ENCODE measurements at places on chromosomes 11 and 22.

DNA sequence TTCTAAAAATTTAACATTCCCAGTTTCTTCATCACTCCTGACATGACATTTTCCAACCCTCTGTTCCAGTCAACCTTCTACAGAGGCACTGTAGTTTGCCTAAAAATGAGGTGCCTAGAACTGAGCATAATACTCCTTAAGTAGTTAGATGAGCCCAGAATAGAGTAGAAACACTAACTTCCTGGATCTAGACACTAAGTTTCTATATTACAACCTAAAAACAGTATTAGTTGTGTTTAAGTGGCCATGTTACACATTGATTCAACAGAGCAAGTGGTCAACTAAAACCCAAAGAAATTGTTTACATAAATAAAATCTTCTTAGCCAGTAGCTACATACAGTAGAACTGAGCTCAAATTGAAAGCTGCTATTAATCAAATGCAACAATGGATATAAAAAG, 1.3 kb downstream of the HPS5 start:
- H3K4me3 ChIP-seq, result no peak overlapping the region
- no peak for DNase-seq
- no peaks in the 10 kb centered on the region for H3K27me3 ChIP-seq
- H3K4me1 ChIP-seq, result peaks cover 38% of the 10 kb centered on the region
- H3K36me3 ChIP-seq, result peaks cover 2% of the 10 kb centered on the region

DNA sequence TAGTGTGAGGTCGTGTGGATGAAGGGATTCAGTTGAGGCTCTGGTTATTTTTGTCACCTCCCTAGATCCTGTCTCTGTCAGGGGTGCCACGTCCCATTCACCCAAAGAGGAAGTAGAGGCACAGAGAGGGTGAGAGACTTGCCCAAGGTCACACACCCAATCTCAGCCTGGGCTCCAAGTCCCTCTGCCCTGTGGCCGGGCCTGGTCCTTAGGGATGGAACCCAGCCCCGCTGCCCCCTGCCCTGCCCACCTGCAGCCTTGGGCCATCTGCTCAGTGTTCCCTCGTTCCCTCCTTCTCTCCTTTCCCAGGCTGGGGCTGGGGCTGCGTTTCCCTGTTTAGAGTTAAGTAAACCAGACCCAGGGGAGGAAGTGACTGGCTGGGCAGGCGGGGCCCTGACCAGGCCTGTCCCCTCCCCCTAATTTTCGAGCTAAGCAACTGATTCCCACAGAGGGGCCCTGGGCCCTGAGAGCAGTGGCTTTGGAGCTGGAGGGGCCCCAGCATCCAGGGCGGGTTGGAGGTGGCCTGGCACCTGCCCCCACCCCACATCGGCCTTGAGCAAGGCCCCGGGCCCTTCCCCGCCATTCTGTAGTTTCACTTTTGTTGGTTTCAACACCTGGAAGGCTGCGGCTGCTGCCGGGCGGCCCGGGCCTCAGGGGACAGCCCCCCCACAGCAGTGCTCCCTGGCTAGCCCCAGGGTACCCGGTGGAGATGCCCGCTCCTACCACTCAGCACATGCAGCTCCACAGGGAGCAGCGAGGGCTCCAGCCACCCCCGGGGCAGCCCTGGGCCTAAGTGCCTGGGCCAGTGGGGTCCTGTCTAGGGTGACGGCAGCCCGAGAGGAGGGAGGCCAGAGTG, 1.5 kb downstream of the TCIRG1 start:
- H3K27me3 ChIP-seq, result no peaks in the 10 kb centered on the region
- peak overlapping the region; percentile 84 for H3K27ac ChIP-seq
- peaks cover 33% of the 10 kb centered on the region for H3K36me3 ChIP-seq

- H3K4me1 ChIP-seq, result no peaks in the 10 kb centered on the region
- no peaks in the 10 kb centered on the region for H3K36me3 ChIP-seq
- DNase-seq, result no peak
- no peak overlapping the region for H3K27ac ChIP-seq
- H3K4me3 ChIP-seq, result no peak overlapping the region
- no peaks in the 10 kb centered on the region for H3K27me3 ChIP-seq
These were observed 39.7 kb upstream of the ACCSL start for GRCh38 chr11:44008088-44008501.

GRCh38 chr11:124759266-124760204, 2.6 kb downstream of the ESAM start:
- no peaks in the 10 kb centered on the region for H3K36me3 ChIP-seq
- H3K4me1 ChIP-seq, result peaks cover 37% of the 10 kb centered on the region
- H3K27me3 ChIP-seq, result peaks cover 43% of the 10 kb centered on the region
- no peak for DNase-seq
- no peak overlapping the region for H3K27ac ChIP-seq
- peak overlapping the region; percentile 24 for H3K4me3 ChIP-seq

- peak overlapping the region; percentile 42 for H3K4me3 ChIP-seq
- DNase-seq, result no peak
- H3K4me1 ChIP-seq, result peaks cover 25% of the 10 kb centered on the region
- H3K36me3 ChIP-seq, result peaks cover 1% of the 10 kb centered on the region
- H3K27ac ChIP-seq, result no peak overlapping the region
These were observed 1.0 kb upstream of the TUBA8 start for GRCh38 chr22:18109410-18110193.

DNA sequence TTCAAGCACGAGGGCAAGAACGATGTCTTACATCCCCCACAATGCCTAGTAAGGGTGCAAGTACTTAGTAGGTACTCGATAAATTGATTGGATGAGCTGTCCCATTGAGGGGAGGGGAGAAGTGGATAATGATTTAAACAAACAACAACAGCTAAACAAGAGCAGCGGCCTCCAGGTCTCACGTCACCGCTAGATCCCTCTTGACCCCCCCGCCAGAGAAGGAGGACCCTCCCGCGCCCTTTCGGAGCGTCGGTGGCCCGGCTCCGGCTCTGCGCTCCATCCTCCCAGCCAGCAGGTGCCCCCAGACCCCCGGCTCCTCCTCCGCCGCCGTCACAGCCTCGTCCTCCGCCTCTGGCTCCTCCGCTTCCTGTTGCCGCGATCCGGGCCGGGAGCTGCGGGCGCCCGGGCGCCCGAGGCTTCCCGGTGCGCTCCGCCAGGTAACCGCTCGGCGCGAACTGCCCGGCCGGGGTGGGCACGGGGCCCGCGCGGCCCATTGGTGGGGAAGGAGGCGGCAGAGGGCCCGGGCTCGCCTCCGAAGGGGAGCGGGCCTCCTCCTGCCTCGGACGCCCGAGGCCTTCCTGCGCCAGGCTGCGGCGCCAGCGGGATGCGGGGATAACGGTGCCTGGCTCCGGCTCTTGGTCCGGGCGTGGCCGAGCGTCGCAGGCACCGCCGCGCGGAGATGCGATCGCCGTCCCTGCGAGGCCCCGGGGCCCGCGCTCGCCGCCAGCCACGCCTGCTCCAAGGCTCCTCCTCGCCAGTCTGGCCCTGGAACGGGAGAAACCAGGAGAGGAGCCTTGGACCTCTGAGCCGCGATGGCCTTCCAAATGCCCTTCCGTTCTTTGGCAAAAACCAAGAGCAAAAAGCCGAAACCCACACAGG, at the start of gene TLCD5:
TLCD5 (plus strand) TSS at position 368 of the 879 bp plus-strand sequence. CDS start 2,143 bp downstream, outside the sequence.
- no peak within 1 kb of the TSS for H3K27ac ChIP-seq
- H3K36me3 ChIP-seq, result no peaks in the 10 kb centered on the region
- peaks cover 13% of the 10 kb centered on the region for H3K4me1 ChIP-seq
- peak within 1 kb of the TSS; percentile 41 for H3K4me3 ChIP-seq
- DNase-seq, result peak; percentile 10

GRCh38 chr11:40129266-40129665, 1330.2 kb downstream of the LRRC4C start:
- no peak overlapping the region for H3K27ac ChIP-seq
- H3K36me3 ChIP-seq, result no peaks in the 10 kb centered on the region
- no peak overlapping the region for H3K4me3 ChIP-seq
- no peaks in the 10 kb centered on the region for H3K27me3 ChIP-seq
- no peak for DNase-seq

- H3K4me3 ChIP-seq, result no peak overlapping the region
- no peak for DNase-seq
- H3K36me3 ChIP-seq, result no peaks in the 10 kb centered on the region
- no peak overlapping the region for H3K27ac ChIP-seq
- no peaks in the 10 kb centered on the region for H3K4me1 ChIP-seq
These were observed 4.5 kb downstream of the TRIM29 start for GRCh38 chr11:120133216-120134105.

GRCh38 chr11:33716243-33716642, 15.6 kb upstream of the C11orf91 start:
- H3K27ac ChIP-seq, result no peak overlapping the region
- H3K27me3 ChIP-seq, result no peaks in the 10 kb centered on the region
- H3K4me1 ChIP-seq, result no peaks in the 10 kb centered on the region

GRCh38 chr11:120941000-120941399, 82.9 kb upstream of the TBCEL start:
- no peaks in the 10 kb centered on the region for H3K36me3 ChIP-seq
- H3K27me3 ChIP-seq, result no peaks in the 10 kb centered on the region
- no peak overlapping the region for H3K4me3 ChIP-seq
- no peak overlapping the region for H3K27ac ChIP-seq
- DNase-seq, result no peak
- H3K4me1 ChIP-seq, result no peaks in the 10 kb centered on the region
